Melanocyte of skin (primary cell): ENCODE measurements at places on chromosomes 5 and 9. TPM values are rescaled to one million over a fixed set of nuclear protein-coding genes. Genes with fewer than 3 reads are reported as not detected.

Gene CD72
- total RNA-seq: 0.33 and 0.62 TPM in 2 replicates

Gene DNAJC21
- 12.7 and 29.1 TPM in 2 replicates for total RNA-seq

Gene LCN1
- total RNA-seq: not detected in 2 replicates

Gene UCK1
- total RNA-seq: 31.3 and 42.3 TPM in 2 replicates

Gene ADGRD2
- not detected in 2 replicates for total RNA-seq

Gene SLC1A3
- total RNA-seq: 6.3 and 10.0 TPM in 2 replicates
